ENCODE measurements at places on chromosomes 7 and 10. TPM values are rescaled to one million over a fixed set of nuclear protein-coding genes. Genes with fewer than 3 reads are reported as not detected.

- peak; percentile 96 for DNase-seq
Measured at GRCh38 chr7:23181684-23182553, at the start of gene NUP42. Gene NUP42, plus strand, starts transcription at chr7:23182048. Its CDS starts 38 bp downstream, at chr7:23182086.

GRCh38 chr7:108723381-108723814 is 153.7 kb downstream of the DNAJB9 start:
- no peak for DNase-seq

- DNase-seq: no peak
Measured at GRCh38 chr7:113199841-113200240, 81.5 kb upstream of the SMIM30 start.

- DNase-seq: no peak
Measured at GRCh38 chr10:79475877-79476276, 30.5 kb upstream of the ZCCHC24 start.

The VAX1 gene
- not detected for total RNA-seq

GRCh38 chr7:7014827-7015595 is 167.3 kb upstream of the C1GALT1 start:
- DNase-seq: no peak

The NPFFR1 gene
- 0.02 TPM for total RNA-seq

DNA sequence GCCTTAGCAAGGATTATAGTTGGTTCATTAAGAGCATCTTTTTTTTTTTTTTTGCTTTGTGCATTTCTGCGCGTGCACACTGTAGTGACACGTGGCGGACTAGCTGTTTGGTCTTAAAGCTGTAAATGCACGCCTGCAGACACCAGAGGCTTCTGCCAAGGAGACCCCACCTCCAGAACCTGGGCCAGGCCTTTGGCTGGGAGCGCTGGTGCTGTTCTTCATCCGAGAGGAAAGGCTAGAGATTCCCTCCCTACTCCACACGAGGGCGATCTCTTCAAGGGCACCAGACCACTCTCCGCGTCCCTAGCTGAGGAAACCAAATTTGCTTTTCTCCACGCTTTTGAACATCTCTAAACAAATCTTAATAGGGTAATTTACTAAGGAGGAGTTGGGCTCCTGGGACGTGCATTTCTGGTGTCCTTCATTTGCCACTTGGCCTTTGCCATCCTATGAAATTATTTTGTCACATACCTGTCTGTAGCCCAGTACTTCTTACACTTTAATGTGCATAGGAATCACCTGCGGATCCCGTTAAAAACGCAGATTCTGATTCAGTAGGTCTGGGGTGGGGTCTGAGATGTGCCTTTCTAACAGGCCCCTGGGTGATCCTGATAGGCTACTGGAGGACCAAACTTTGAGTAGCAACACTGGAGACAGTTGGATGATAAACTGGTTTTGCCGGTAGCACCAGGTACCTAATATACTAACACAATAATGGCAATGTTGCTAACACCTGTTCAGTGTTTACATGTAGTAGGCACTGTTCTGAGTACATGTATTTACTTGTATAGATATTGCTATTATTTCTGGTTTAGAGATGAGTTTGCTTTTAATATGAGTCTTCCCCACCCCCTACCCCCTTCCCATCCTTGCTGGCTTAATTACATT is 1.3 kb upstream of the SLC26A5 start:
- peak; percentile 54 for DNase-seq

- no peak for DNase-seq
Measured at GRCh38 chr7:121957626-121958025, 84.7 kb downstream of the PTPRZ1 start.

DNA sequence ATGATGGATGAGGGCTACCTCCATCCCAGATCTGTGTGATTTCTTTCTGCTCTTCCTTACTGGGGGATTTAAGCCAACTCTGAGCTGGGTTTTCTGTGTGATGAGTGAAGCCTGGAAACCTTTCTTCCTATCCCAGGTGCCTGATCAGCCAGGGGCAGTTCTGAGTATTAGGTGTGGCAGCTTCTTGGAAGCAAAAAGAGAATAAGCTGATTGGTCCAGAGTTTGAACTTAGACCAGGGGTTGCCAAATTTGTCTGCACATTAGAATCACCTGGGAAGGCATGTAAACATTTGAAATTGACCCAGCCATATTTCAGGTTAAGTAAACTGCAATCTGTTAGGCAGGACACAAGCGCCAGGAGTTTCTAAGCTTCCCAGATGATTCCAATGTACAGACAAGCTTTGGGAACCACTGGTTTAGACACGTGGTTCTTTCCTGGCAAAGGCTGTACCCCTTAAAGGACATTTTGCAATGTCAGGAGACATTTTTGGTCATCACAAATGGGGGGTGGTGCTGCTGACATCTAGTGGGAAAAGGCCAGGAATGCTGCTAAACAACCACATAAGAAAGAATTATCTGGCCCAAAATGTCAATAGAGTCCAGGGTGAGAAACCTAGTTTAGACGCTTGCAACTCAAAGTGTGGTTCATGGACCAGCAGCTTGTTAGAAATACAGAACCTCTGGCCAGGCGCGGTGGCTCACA is 160.5 kb upstream of the GHITM start:
- no peak for DNase-seq

The SPDYE5 gene
- total RNA-seq: not detected

- no peak for DNase-seq
Measured at GRCh38 chr10:11114269-11114668, 96.6 kb downstream of the CELF2 start.

The TRPV5 gene
- not detected for total RNA-seq

The NKX6-2 gene
- total RNA-seq: not detected

GRCh38 chr7:94874036-94874785 is 33.2 kb upstream of the PPP1R9A start:
- no peak for DNase-seq

DNA sequence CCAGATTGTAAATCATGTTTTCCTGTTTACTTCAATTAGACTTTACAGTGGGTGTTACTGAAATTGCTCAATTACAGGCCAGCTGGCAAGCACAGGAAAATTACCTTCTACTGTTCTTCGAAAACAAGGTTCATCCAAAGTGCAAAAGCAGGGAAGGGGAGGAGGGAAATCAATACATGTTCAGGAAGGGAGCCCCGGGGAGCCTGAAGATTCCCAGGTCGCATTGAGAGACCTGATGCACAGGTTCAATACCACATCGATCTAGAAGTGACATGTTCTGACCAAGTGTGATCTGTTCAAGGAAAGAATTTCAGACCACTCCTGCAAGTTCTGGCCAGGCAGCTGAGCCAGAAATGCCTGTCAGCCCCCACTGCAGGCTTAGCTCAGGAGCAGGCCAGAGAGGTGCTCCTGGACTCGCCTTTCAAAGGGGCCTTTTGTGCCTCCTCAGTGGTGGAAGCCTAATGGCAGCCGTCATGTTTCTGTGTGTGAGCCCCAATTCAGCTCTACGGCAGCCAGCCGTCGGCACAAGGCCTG is 35.9 kb downstream of the FAM53B start:
- DNase-seq: no peak

- DNase-seq: peak; percentile 11
Measured at GRCh38 chr7:29194206-29194593, 375 bp upstream of the CHN2 start.

The PIK3AP1 gene
- total RNA-seq: 20.6 TPM

The CFAP43 gene
- 0.31 TPM for total RNA-seq

The CASD1 gene
- total RNA-seq: 14.1 TPM

DNA sequence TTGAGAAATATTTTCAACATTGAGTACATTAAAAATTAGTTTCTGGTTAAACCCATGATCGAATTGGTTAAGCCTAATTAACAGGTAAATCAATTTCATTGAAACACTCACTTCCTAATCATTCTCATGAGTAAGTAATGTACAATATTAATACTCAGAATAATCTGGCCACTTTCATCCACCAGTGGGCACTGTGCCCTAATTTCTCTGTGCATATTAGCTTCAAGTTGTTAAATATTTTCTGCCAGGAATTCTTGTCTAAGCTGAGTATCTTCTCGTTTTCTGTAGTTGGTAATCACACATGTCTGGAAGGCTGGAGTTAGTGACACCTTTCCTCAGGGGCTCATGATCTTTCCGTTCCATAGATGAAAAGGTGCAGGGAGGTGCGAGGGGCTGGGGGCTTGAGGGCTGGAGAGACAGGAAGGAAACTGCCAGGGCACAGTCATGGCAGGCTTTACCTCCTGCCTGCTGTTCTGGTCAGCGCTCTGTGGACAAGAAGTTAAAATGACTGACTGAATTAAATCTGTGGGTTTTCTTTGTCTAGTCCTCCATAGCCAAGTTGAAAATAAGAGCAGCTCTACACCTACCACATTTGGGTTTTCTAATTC is 71.9 kb downstream of the WIPF3 start:
- DNase-seq: no peak

GRCh38 chr7:110442381-110442837 is 648.5 kb upstream of the LRRN3 start:
- DNase-seq: peak; percentile 3

The WDFY4 gene
- 0.58 TPM for total RNA-seq

The CAV1 gene
- 0.25 TPM for total RNA-seq

GRCh38 chr10:90998733-90999511 is 78.0 kb upstream of the ANKRD1 start:
- DNase-seq: no peak

The SLC16A12 gene
- total RNA-seq: not detected

DNA sequence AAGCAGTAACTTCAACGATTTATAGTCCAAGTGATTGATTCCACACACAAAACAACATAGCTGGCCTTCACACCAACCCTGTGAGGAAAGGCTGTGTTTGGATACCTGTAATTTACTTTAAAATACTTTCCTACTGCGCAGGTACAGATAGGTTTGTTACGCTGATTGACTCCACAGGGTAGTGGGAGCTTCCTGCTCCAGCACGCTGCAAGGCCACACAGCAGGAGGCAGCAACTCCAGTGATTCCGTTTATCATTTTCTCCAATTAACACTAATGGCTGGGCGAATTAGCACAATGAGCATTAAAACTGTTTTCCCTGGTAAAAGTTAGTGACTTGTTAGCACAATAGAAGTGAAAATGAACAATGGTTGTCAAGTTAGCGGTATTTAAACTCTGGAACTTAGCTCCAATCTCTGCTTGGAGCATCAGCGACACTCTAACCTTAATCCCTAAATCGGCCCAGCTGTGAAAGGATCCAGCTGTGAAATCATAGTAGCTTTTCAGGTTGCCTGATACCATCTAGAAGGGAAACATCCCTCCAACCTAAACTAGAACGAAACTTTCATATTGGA is 959 bp downstream of the DCLRE1C start:
- no peak for DNase-seq

DNA sequence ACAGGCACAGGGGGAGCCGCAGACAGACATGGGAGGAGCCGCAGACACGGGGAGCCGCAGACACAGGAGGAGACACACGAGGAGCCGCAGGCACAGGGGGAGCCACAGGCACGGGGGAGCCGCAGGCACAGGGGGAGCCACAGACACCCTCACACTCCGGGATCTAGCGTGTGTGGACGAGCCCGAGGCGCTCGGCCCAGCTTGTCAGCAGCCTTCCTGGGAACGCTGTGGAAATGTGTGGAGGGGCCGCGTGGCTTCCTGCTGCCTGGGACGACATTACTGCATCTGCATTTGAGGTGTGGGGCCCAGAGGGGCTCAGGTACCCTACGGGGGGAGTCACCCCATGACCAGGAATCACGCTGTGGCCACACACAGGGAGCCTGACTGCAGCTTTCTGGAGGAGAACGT is 313.2 kb downstream of the PTPRN2 start:
- DNase-seq: no peak

The RAB19 gene
- 17.5 TPM for total RNA-seq

The TMEM139 gene
- 1.3 TPM for total RNA-seq

DNA sequence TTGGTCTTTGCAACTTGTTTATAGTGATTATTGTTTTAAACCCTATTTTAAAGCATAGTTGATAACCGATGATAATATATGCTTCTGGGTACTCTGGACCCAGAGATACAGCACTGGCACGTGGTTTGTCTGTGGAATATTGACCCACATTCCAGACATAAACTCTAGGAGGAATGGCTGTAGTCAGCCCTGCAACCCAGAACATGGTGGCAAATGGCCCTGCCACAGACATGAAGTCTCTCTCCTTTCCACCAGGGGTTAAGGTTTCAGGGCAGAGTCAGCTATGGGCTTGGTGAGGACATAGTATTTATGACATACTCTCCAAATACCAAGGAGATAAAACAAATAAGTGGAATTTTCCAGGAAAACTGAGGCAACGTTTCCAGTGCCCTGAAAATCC is 83.6 kb downstream of the NAMPT start:
- DNase-seq: no peak

DNA sequence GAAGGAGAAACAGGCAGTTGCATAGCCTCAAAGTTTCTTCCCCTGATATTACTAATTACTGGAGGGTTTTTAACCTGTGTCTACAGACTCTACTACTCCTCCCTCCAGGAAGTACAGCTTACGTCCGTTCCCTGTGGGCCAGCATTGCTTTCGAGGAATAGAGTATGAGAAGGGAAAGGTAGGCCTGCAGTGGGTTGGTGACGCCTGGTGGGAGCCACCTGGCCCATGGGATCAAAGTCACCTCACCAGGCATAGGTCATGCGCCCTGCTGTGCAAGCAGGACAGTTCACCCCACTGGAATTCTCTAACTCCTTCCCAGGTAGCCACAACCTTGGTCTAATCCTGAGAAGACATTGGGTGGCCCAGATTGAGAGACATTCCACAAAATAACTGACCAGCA is 29.8 kb downstream of the LMTK2 start:
- DNase-seq: no peak

All from activated T-cell treated with anti-CD3 and anti-CD28 coated beads, Interleukin-2, amount 50 U/mL, for 72 hours (primary cell).